Lung (tissue), 17 donors: ENCODE measurements at places on chromosomes 3 and 15.

- peak; percentile 67 for DNase-seq
These were observed 268.1 kb upstream of the UBE2E2 start for GRCh38 chr3:22935040-22935439.

GRCh38 chr3:126472277-126473006 is 3.2 kb downstream of the ZXDC start:
- DNase-seq: peak; percentile 43

DNA sequence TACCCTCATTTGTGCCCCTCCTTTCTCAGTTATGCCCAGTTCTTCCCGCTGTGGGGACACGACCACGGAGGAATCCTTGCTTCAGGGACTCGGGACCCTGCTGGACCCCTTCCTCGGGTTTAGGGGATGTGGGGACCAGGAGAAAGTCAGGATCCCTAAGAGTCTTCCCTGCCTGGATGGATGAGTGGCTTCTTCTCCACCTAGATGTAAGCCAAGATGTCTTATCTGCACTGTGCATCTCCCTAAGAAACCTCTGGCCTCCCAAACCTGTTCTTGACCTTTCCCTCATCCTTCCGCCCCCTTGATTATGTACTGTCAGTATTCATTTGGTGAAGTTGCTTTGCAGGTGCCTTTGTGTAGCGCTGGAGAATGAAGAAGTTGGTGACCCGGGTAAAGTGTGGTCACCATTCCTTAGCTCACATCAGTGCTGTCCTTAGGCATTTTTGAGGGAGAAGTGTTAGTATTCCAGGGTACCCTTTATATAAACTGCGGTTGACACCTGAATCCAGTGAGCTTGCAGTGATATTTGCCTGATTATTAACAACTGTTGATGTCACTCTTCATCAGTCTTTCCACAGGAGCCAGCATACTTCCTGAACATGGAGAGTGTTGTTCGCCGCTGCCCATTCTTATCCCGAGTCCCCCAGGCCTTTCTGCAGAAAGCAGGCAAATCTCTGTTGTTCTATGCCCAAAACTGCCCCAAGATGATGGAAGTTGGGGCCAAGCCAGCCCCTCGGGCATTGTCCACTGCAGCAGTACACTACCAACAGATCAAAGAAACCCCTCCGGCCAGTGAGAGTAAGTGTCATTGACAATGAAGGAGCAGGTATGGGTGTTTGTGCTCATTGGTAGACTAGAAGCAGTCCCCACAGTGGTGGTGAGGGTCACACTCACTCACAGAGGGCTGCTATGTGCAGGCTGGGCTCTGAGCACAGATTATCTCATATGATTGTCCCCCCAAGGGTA is 966 bp downstream of the ALAS1 start:
- no peak for DNase-seq

DNA sequence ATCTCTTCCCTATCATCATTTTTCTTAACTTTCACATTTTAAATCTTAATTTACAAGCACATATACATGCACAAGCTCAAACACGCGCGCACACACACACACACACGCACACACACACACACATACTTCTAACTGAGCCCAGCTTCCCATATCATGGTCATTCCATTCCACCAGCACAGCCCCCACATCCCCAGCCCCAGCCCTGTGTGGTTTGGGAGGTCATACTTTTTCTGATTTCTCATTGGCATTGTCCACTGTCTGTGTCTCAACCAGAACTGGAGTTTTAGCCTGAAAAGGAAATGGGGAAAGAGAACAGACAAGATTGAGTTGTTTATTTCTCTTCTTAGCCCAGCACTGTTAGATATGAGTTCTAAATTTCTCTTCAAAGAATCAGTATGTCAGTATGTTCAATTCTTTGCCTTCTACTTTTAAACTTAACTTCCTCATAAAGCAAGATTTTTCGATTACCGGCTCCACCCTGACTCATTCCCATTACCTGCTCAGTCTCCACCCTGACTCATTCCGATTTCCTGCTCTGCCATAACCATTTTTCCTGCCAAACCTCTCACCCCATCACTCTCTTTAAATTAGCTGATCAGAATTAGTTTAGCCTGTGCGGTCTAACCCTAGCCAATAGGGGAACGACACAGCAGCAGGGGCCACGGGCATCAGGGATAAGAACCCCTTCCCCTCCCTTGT is 6.4 kb downstream of the IQCF1 start:
- DNase-seq: no peak

DNA sequence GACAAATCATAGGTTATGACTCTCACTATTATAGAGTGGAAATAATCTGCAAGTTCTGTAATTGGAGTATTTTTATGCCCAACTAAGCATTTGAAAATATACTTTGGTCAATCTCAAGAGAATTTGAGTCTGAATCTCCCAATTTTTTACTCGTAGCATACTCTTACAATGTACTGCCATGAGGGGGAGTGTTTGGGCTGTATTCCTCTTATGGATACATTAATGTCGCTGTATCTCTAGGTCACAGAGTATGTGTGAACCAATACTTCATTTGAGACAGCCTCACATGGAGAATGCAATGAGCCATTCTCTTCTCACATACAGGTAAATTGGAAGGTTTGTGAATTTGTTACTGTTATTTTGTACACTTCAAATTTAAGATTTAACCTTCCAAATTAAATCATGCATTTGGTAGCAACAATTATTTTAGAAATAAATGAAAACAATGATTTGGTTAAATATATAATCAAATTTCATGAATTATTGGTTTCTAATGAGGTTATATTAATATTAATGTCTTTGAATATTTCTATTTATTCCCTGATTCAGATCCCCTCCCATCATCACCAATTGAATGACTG is 5.5 kb upstream of the CD200 start:
- peak; percentile 87 for DNase-seq

DNA sequence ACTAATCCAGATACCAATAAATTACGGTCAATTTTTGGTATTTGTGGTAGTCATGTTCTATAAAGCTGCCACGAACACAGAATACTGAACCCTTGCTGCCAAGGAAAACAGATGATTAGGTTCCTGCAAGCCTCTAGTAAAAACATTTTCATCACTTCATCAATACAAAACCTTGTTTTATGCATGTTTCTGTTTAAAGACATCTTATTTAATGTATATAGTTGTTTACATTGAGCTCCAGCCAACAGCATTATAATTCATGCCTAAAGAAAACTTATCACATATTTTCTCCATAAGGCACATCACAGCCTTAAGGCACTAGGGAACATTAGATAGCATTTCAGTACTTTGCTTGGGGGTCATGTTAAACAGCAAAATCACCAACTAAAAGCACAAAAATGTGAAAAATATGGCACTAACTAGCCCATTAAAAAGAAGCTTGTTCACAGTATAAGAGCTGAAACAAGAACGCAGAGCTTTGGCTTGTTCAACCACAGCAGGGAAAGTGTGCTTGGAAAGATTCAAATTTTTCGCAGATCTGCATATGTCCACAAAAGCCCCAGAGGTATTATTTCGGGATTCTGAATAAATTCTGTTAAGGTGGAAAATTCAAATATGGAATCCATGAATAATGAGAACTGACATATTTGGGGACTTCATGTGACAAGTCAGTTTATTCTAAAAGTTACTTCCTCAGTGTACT is 27.7 kb downstream of the POLQ start:
- no peak for DNase-seq

GRCh38 chr3:14784087-14784681 is 34.6 kb upstream of the FGD5 start:
- DNase-seq: peak; percentile 84

- DNase-seq: peak; percentile 57
These were observed 45.6 kb downstream of the CCDC12 start for GRCh38 chr3:46930945-46931403.

DNA sequence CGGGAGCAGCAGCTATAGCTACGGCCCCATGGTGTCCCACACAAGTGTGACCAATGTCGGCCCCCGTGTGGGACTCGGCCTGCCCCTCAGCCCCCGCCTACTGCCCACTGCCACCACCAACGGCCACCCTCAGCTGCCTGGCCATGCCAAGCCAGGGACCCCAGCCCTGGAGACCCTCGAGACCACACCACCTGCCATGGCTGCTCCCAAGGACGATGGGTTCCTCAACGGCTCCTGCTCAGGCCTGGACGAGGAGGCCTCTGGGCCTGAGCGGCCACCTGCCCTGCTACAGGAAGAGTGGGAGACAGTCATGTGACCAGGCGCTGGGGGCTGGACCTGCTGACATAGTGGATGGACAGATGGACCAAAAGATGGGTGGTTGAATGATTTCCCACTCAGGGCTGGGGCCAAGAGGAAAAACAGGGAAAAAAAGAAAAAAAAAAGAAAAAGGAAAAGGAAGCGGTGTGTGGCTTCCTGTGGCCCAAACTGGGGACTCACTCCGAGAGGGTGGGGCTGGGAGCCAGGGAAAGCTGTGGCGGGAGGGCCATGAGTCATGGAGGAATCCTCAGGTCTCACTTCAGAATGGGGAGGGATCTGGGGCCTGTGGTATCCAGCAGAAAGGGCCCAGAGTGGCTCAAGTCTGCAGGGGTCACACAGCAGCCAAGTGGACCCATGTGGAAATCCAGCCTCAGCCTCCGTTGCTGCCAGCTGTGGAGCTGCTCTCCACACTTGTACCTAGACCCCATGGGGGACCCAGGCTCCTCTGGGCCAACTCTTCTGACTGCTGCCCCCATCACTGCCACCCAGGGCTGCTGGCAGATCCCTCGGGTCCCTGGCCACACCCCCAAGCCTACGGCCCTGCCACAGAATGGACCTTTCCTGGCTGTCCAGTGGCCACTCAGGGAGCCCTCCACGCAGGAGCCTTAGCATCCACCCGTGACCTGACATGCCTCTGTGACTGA is 26.1 kb downstream of the PTH1R start:
- no peak for DNase-seq

DNA sequence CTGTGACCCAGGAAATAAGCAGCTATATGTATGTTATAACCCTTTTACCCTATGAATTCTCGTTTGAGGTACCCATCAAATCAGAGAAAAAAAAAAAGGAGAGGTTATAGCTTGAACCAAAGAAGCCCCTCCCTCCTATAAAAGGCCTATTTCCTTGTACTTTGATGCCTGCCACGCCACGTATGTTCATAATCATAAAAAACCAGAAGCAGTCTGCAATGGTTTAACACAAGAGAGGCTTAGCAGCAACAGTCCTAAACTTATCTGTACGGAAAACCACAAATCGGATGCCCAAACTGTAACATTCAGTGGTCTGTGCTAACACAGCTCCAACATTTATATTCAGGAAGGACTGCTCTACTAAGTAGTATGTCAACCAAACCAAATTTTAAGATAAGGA is 21.2 kb downstream of the CCR8 start:
- DNase-seq: no peak

DNA sequence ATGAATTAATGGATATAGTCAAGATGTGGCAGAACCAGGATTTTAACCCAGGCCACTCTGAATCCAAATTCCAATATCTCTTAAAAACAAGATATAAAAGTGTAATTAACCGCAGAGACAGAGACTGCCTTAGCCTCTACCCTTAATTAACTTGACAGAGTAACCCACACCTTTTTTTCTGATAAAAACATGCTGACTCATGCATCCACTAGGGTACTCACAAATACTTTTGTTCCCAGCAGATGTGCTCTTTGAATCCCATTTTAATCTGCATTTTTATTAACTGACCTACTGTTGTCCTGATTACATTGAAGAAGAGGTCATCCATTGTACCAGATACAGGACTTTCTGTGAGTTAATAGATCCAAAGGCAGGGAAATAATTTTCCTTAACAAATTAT is 278.3 kb downstream of the CHL1 start:
- DNase-seq: no peak

DNA sequence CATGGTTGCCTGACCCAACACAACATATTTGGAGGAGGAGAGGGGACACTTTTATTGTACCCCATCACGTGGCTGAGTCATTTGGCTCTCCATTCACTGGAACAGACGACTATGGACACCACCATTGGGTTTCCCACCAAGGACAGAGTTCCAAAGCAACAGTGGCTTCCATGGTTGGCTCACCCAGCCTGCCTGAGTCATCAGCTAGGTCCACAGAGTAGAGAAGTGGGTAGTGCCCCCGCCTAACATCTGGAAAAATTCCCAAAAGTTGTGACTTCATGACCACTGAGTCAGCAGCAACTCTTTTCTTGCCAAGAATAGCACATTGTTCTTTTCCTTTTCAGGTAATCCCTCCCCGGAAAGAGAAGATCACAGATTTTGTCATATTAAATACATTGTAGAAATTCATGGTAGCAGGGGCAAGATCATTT is 3.0 kb upstream of the PPP1R2 start:
- no peak for DNase-seq

DNA sequence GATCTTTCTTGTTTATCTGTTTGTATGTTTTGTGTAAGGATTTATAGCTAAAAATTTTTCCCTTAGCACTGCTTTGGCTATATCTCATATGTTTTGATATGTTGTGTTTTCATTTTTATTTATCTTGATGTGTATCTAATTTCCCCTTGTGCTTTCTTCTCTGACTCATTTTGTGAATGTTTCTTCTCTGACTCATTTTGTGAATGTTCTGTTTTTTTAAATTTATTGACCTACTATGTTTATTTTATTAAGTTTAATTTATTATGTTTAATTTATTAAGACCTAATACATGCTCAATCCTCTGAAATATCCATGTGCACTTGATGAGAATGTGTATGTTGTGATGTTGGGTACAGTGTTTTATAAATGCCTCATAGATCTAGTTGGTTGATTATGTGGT is 793.5 kb upstream of the CADM2 start:
- DNase-seq: no peak

DNA sequence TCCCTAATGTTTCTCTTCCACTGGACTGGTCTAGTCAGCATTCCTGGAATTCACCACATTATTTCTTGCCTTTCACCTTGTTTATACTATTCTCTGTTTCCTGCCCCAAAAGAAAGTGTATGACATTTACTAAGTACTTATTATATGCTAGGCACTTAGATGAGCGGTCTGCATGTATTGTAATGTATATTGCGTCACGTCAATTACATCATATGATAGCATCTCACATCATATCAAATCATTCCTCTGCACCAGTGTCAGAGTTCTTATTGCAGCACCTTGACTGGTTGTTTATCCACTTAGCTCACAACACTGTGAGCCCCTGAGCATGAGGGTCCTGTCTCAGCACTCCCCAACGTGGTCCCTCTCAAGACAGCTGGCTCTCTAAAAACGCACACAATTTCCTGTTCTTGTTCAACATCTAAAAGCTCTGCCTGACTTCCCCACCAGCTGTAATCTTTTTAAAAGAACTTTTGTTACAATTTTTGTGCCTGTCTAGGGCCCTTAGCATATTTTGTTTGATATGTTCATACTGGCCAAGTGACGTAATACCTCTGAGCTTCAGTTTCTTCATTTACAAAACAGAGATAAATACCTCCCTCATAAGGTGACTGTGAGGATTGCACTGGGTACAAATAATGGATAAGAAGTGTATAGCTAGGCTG is 58.8 kb downstream of the ARHGAP31 start:
- DNase-seq: peak; percentile 83

GRCh38 chr3:165852191-165852590 is 15.0 kb upstream of the BCHE start:
- DNase-seq: no peak
